Esophagus muscularis mucosa (tissue), 4 donors: ENCODE measurements at places on chromosomes 4 and X. TPM values are rescaled to one million over a fixed set of nuclear protein-coding genes. Genes with fewer than 3 reads are reported as not detected.

GRCh38 chr4:11106759-11107158 is 321.9 kb downstream of the HS3ST1 start:
- DNase-seq: no peak

GRCh38 chr4:135164601-135165000 is 963.0 kb upstream of the PABPC4L start:
- DNase-seq: no peak

The ERCC6L gene
- 0.13 TPM for total RNA-seq

- DNase-seq: no peak
Measured at GRCh38 chrX:53682885-53683555, 3.5 kb downstream of the HUWE1 start.
